ENCODE measurements at places on chromosomes 6 and 20.

DNA sequence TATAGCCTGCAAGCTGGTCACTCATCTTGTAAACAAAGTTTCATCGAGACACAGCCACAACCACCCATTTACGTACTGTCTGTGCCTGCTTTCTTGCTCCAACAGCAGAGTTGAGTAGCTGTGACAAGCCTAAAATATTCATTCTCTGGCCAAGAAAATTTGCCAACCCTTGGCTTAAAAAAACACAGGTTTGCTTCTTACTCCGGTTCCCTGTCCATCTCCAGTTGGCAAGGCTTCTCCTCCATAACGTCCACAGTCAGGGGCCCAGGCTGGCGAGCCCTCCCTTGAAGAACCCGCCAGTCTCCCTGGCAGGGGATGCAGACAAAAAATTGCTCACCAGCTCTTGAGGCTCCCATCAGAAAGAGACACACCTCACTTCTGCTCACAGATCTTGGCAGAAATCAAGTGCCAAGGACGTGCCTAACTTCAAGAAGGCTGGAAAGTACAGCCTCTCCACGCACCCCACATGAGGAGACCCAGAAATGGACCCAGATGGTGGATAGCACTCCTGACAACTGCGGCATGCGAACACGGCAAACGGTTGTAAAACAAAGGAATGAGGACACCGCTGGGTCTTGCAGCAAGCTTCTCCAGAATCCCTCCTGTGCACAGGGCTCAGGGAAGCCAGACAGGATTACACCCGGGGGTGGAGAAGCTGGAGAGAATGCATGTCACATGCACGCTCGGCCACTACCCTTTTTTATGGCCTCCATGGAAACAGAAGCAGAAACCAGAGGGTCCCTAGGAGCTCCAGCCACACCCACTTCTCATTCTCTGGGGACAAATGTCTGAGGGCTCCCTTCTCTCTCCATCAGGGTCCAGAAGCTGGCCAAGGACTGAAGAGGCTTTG is 59.8 kb upstream of the SIRPA start:
- no peak for DNase-seq

- DNase-seq: no peak
Measured at GRCh38 chr6:137903933-137904821, 37.1 kb downstream of the TNFAIP3 start.

- no peak for DNase-seq
Measured at GRCh38 chr6:49606721-49607390, 29.8 kb downstream of the RHAG start.

GRCh38 chr6:128519132-128519930 is 1.1 kb downstream of the PTPRK start:
- DNase-seq: peak; percentile 35

DNA sequence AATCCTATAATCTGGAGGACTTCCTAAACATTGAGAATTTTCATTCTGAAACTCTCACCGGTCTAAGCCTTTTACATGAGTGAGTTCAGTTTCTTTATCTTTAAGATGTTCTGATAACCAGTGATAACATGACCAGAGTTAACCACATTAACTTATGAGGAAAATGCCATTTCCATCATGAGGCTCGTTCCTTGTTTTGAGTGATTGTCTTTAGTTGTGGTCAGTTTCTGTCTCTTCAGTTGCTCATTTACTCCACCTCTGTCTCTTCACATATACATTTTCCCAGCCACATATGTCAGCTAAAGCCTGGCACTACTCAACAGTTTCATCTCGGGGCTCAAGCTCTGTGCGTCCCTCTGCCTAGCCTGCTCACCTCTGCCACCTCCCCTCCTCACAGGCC is 70.4 kb downstream of the JAG1 start:
- DNase-seq: no peak

DNA sequence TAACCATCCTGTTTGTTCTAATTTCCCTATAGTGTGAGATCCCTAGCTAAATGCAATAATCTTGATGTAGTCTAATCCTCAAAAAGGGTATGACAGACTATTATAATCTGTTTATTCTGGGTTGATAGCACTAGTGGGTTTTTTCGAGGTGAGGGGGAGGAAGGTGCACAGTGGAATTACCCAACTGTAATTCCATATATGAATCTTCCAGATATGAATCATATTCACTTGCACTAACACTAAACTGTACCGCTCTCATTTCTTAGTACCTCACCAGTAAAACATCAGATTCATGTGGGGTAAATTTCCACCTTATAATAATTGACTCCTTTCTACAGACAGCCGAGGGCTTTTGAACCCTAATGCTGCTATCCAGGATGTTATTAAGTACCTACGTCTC is 16.5 kb downstream of the NCOA7 start:
- no peak for DNase-seq

Data from uterus (tissue), 4 donors.